Activated naive CD4-positive, alpha-beta T cell (primary cell): ENCODE measurements at places on chromosomes 2 and 18.

- no peak for DNase-seq
These were observed 55.9 kb downstream of the HS1BP3 start for GRCh38 chr2:20594957-20595356.

GRCh38 chr2:66069937-66070720, 364.8 kb upstream of the MEIS1 start:
- no peak for DNase-seq

DNA sequence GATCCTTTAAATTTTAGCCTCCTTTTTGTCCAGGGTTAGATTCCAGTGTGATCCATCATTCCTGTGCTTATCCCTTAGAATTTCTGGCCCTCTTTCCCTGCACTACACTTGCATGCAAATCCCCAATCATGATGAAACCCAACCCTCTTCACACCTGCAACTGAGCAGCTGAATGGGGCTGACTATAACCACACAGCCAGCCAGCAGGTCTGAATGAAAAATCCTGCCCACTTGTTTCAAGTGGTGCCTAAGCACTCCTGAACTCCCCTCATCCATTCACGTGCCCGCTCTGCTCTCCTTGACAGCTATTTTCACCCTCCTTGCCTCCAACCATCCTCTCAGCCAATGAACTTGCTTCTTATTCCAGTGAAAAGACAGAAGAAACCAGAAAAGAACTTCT, 80.5 kb upstream of the AFF3 start:
- no peak for DNase-seq

GRCh38 chr2:61774351-61774750, 79.5 kb downstream of the FAM161A start:
- no peak for DNase-seq

DNA sequence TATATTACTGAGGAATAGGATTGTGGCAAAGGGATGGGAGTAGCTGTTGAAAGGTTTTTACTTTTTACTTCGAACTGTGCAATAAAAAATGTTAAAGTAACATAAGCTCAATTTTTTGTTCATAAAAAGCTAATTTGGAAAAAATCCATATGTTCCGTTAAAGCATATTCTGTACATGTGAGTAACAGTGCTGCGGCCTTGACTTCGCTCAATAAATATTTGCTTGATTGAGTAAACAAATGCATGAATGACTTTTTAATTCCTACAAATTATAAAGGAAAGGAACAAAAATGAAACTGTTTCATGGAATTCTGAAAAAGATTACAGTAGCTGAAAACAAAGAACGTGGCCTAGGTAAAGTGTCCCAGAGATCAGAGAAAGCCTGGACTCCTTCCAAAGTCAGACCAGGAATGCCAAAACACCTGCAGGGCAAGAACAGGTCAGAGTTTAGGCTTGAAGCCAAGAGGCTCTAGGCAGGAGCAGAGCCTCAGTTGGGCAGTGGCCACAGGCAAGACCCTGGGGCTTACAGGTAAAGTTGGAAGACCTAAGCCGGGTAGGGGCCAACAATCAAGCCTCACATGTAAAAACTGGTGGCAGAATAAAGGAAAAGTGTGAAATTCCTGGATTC, 44.3 kb upstream of the FIGN start:
- no peak for DNase-seq

- DNase-seq, result no peak
These were observed 3.6 kb upstream of the MYOM1 start for GRCh38 chr18:3223356-3223755.

DNA sequence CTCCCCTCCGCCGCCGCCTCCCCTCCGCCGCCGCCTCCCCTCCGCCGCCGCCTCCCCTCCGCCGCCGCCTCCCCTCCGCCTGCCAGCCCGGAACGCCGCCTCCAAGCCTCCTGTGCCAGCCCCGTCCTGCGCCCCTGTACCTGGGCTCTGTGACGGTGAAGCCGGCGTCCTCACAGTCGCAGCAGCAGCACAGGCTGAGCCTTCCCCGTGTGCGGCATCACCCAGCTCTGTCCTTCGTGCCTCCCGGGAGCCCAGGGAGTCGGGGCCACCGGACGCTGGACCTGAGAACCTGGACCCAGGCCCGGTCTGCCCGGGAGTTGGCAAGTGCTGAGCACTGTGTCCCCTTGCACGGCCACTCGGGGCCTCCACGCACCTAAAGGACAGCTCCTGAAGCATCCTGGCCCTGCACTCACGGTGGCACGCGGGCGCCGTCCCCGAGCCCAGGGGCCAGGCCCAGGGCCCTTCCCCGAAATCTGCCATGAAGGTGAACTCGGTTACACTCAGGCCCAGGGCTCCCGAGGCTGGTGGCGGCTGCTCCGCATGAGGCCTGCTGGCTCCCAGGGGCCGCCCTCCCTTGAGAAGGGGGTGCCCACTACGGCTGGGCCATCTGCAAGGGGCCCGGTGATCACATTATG, 32.9 kb downstream of the RTP5 start:
- DNase-seq, result no peak

- no peak for DNase-seq
These were observed 229.5 kb upstream of the ZC3H15 start for GRCh38 chr2:186256540-186256939.

DNA sequence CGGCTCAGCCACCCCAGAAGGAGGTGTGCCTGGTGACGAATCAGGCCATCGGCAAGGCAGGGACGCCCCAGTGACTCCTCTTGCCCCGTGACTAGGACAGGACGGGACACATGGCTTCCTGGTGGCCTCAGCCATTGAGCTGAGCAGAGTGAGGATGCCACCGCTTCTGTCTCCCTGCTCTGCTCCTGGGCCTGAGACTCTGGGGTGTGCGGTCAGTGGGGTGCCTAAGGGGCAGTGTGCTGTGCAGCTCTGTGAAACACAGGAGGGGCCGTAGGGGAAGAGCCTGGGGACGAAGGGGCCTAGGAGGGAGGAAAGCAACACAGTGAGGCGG, 24.3 kb downstream of the IGFBP5 start:
- DNase-seq, result no peak

GRCh38 chr2:173996766-173997165, 31.6 kb upstream of the SP3 start:
- DNase-seq, result no peak

GRCh38 chr2:147424766-147425165, 420.1 kb upstream of the ACVR2A start:
- DNase-seq, result no peak

DNA sequence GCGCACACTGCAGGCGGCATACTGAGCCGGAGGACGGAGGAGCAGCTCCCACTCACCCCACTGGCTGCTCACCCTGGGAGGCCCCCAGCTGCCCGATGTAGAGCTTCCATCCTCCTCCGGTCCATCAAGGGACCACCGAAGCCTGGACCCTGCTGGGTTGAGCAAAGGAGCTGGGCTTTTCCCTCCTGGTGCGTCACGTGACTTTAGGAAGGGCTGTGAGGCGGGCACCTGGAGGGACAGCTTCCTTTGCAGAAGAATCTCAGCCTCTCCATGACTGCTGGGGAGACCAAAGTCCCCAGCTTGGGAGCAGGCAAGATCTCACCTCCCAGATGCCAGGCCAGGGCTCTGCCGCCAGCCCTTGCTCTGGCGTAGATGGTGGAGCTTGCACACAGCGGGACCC, 102.7 kb downstream of the TWIST2 start:
- DNase-seq, result no peak

DNA sequence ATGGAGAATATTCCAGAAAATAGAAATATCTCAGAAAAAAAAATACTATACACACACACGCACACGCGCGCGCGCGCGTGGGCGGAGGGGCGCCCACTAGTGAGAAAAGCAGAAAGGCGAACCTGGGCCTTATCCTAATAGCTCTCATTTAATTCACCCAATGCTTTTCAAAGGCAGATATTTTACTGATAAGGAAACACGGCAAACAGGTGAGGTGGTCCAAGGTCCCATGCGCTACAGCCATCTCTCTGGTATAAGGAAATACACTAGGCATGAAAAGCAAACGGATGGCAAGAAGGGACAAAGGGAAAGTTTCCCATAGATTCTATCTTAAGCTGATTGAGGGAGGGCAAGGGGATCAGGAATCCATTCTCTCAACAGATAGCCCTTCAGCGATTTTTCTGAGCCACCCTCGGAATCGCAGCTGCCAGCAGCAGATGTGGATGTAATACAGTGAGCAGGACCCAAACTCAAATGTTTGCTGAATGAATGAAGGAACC, 136.7 kb downstream of the TMEM247 start:
- DNase-seq, result no peak

- DNase-seq, result no peak
These were observed 104.5 kb upstream of the TAF1B start for GRCh38 chr2:9738535-9739496.

GRCh38 chr18:32425466-32425865, 45.2 kb downstream of the GAREM1 start:
- DNase-seq, result no peak

- DNase-seq, result no peak
These were observed 69.9 kb upstream of the ALKAL2 start for GRCh38 chr2:357811-358210.

- no peak for DNase-seq
These were observed 400.0 kb downstream of the ARHGAP15 start for GRCh38 chr2:143529118-143529720.

GRCh38 chr2:63696496-63696895, 107.7 kb downstream of the MDH1 start:
- no peak for DNase-seq

- no peak for DNase-seq
These were observed 255.3 kb downstream of the VAPA start for GRCh38 chr18:10169064-10169562.

DNA sequence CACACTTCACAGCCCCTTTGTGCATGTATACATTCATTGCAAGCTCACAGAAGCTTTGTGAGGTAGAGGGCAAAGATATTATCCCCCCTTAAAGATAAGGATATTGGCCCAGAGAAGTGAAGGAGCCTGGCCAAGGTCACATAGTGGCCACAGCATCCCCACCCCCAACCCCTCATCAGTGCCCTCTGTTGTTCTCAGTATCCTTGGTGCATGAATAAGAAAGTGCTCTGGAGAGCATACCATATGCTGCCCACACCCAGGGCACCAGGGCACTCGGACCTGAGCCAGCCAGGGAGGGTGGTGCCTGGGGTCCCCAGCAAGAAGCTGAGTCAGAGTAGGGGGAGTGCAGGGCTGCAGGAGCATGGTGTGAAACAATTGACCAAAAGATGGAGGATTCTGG, 3.3 kb downstream of the DYSF start:
- DNase-seq, result no peak

- DNase-seq, result no peak
These were observed 25.5 kb upstream of the YWHAQ start for GRCh38 chr2:9656270-9656766.

GRCh38 chr2:8620611-8621382, 61.1 kb upstream of the ID2 start:
- no peak for DNase-seq

DNA sequence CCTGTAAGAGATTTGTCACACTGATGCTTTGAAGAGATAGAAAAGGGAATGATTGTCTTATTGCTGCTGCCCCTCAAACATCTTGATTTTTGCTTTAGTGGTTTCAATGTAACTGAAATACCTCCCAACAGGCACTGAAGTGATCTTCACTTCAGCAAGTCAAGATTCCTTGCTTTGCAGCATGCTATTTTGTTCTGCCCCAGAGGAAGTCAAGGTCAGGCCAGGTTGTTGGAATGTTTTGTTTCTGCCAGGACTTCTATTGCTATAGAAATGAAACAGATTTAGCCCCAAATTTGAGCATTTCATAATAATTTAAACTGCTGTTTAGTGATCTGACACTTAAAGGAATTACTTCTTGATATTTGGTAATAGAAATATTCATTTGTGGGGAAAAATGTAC, 277.6 kb downstream of the ZNF804A start:
- DNase-seq, result no peak

DNA sequence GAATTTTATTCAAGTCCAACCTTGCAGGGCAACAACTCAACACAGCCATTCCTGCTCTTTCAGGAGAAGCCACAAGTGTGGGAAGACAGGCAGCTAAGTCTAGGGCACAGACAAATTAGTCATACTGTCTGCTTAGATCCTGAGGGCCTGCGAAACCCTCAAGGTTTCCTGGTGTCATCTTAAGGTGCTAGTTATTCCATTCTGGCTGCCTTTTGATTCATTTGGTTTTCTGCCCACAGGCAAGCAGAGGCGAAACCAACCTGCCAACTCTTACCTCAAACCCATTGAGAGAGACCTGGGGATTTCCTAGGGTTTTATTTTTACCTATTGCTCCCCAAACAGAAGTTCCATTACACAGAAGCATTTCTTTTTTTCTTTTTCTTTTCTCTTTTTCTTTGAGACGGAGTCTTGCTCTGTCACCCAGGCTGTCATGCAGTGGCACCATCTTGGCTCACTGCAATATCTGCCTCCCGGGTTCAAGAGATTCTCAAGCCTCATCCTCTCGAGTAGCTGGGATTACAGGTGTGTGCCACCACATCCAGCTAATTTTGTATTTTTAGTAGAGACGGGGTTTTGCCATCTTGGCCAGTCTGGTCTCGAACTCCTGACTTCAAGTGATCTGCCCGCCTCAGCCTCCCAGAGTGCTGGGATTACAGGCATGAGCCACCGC, 23.7 kb upstream of the SCYGR1 start:
- no peak for DNase-seq

DNA sequence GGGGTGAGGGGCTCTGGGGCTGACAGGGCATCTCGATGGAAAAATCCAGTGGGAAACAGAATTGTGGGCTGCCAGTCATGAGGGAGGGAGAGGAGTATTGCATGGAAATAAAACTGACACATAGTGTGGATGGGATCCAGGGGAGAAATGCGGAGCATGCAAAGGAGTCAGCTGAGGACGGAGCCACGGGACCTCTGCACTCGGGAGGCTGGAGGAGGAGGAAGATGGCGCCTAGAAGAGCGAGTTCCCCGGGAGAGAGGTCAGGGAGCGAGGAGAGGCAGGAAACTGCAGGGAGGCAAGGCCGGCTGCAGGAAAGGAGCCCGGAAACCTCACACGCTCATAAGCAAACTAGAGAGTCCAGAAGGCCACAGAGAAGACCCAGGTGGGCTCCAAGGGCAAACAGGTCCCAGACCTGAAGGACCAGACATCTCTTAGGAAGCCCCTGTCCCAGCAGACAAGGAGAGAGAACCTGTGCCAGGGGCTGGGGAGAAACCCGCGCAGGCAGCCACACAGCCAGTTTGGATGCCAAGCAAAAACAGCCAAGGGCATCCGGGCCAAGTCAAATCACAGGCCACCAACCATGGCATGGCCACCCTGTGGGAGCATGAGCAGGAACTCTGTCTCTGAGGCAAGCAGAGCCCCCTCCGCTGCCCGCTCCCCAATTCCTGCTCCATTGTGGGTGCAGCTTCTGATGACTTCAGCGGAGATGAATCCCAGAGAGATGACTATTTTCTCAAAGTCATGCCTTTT, 218.8 kb upstream of the ID2 start:
- DNase-seq, result no peak

- DNase-seq, result no peak
These were observed 24.1 kb upstream of the OTOS start for GRCh38 chr2:240164586-240164985.

- DNase-seq, result no peak
These were observed 238.5 kb downstream of the WDR7 start for GRCh38 chr18:56889621-56890020.

GRCh38 chr2:241506793-241507429, 1.5 kb downstream of the STK25 start:
- DNase-seq, result no peak

GRCh38 chr2:217228732-217229131, 368.9 kb upstream of the TNP1 start:
- no peak for DNase-seq
